ENCODE measurements at places on chromosomes 6 and 20.

GRCh38 chr20:22962567-22963439, 72.3 kb upstream of the SSTR4 start:
- DNase-seq = no peak

GRCh38 chr6:142885182-142885867, 59.7 kb downstream of the HIVEP2 start:
- DNase-seq = peak; percentile 81

DNA sequence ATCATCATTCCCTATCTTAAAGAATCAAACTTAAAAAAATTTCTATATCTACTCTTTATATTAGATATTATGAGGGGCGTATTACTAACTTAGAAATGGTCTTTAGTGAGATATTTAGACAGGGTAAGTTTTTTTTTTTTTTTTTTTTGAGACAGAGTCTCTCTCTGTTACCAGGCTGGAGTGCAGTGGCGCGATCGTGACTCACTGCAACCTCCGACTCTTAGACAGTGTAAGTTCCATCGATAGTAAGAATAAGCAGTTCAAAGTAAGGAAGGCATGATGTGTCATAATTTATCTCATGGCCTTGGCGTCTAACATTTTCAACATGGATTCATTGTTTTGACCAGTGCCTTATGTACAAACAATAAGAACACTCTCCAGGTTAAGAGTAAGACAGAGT, 72.4 kb downstream of the MLIP start:
- no peak for DNase-seq

- DNase-seq = no peak
Measured at GRCh38 chr6:151963001-151963400, 155.5 kb downstream of the ESR1 start.

DNA sequence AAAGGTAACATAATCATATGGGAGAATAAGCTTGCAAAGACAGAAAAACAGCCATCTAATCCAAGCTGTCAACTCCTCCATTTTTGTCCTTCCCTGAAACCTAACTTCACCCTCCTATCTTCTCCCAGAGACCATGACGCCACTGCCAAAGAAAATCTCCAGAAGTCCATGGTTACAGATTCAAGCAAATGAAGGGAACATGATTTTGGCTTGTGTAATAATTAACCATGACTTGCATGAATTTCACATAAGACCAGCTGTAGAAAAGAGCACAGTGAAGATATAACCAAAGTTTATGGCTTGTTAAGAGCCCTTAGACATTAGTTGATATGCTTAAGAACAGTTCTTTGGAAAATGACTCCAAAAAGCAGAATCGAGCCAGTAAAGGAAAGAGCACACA, 342.1 kb upstream of the NRSN1 start:
- no peak for DNase-seq

DNA sequence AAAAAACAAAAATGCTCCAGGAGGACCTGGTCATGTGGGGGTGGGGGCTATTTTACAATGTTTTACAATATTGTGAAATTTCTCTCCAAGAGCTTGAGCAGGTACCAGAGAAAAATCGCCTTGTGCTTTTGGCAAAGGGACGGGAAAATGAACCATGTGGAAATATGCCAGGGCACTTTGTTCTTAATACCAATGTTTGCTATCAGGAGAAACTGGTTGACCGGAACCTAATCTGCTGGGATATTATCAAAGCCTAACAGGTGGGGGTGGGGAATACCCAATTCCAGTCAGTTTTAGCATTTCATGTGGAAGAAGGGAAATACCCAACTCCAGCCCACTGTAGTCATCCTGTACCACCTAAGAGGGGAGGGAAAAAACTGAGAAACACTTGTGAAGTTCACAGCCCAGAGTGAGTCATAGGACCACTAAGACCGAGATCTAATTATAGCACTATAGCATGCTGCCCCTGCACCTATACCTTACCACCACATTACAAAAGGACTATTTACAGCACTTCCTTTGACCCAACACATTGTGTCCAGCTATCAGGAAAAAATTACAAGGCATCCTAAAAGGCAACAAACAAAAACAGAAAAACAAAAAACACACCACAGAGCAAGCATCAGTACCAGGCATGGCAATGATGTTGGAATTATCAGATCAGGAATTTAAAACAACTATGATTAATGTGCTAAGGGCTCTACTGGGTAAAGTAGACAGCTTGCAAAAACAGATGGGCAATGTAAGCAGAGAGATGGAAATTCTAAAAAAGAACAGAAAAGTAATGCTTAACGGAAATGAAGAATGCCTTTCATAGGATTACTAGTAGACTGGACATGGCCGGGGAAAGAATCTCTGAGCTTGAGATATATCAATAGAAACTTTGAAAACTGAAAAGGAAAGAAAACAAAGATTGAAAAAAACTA, 84.1 kb upstream of the POPDC3 start:
- DNase-seq = no peak

GRCh38 chr6:170083236-170084051, 207.4 kb downstream of the DLL1 start:
- no peak for DNase-seq
